Stimulated activated CD4-positive, alpha-beta T cell treated with anti-CD3 and anti-CD28 coated beads, TNF-alpha, amount 100 ng/mL, for 1 hour (primary cell): ENCODE measurements at places on chromosomes 2 and 18.

GRCh38 chr2:64401529-64401880 lies 52.5 kb upstream of the LGALSL start:
- no peak for DNase-seq

DNA sequence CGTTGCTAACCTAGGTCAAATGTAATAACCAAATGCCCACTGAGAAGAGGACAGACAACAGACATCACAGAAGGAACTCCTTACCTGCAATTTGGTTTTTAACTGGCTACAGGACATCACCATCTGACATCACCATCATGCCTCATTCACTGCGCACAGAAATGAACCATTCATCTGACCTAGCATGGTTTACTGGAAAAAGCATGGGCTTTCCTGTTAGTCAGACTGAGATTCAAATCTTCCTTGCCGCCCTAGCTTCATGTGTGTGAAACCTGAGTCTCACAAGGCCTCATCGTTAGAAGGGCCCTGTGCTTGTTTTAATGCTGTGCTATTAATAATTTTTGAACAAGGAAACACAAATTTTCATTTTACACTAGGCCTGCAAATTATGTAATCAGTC lies 1.1 kb upstream of the HIBCH start:
- DNase-seq = no peak

DNA sequence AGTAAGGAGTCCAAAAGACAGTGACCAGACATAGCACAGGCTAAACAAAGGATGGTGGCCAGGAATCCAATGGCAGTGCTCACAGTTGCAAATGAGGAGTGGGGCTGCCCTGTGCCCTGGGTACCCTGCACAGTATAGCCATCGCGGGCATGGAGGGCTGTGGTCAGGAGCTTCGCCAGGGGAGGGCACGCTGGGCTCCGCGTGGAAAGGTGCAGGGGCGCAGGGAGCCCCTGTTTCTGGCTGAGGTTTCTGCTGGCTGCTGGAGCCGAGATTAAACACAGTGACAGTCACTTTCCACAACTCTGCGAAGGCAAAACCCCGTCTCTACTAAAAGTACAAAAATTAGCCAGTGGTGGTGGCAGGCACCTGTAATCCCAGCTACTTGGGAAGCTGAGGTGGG lies 194.7 kb downstream of the GALR1 start:
- no peak for DNase-seq

- DNase-seq = no peak
Measured at GRCh38 chr2:205465791-205466190, 216.5 kb upstream of the NRP2 start.

GRCh38 chr18:36567800-36568199 lies 261.0 kb downstream of the TPGS2 start:
- no peak for DNase-seq

DNA sequence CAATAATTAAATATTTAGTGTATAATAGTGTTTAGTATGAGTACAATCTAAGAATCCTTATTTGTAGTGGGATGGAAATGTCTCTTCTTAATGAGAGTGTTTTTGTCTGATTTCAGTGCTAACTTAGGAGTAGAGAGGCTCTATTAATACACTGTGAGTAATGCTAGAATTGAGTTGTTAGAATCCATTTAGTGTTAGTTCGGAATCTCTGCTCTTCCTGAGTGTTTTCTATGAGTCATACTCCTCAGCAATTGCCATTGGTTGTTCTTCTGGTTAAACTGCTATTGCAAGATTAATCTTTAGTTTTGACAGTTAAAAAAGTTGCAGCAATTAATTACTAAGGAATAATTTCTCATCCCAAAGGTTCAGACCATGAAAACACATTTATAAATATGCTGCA lies 828.6 kb upstream of the POU3F3 start:
- DNase-seq = no peak

DNA sequence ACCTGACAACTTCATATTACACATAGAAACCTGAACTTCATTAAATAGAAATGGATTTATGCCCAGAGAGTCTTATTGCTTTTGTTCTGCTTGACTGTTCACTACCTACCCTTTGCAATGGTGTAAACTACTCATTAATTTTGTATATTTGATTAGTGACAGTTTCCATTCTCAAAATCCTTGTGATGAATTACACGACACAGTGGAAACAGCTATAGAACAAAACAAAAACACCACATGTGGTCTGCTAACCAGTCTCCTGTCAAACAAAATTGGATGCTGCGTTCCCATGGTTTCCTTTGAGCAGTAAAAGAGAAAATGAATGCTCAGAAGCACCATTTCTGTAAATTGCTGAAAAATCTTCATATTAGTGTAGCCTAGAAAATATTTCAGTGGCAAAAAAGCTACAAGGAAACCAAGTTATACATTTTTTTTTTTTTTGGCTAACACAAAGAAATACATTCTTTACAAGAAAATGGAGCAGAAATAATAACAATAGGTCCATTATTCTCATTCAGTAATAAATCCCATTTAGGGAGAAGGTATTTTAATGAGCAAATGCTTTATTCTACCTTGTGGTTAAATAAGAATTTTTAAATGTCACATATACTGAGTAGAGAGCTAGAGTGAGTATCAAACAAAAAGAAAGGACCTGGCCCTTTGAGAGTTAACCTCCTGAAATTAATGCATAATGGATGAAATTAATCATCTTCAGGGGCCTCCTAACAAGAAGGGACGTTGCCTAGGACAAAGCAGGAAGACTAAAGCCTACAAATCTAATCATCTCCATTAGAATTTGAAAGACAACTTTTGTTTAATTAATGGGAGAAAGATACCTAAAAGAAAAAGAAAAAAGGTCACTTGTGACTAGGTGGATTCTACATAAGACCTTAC lies 355.1 kb upstream of the ZC3H15 start:
- DNase-seq = no peak

DNA sequence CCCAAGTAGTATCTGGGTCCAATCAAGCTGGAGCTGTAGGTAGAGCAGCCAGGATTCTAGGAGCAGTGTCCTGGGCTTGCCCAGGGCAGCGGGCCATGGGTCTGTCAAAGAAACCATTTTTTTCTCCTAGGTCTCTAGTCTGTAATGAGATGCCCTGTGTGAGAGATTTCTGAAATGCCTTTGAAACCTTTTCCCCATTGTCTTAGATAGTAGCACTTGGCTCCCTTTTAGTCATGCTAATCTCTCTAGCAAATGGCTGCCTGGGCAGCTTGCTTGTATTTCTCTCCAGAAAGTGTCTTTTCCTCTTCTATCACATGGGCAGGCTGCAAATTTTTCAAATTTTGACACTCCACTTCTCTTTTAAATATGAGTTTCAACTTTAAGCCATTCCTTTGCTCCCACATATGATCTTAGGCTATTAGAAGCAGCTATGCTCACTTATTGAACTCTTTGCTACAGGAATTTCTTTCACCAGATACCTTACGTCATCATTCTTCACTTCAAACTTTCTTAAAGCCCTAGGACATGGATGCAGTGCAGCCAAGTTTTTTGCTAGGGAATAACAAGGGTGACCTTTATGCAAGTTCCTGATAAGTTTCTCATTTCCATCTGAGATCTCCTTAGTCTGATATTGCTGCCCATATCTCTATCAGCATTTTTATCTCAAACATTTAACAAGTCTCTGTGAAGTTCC lies 890.2 kb upstream of the VRK2 start:
- no peak for DNase-seq

- DNase-seq = no peak
Measured at GRCh38 chr2:172710584-172711047, 25.0 kb upstream of the RAPGEF4 start.

- no peak for DNase-seq
Measured at GRCh38 chr18:26654616-26655524, 106.5 kb upstream of the KCTD1 start.

- DNase-seq = no peak
Measured at GRCh38 chr18:70576276-70577022, 287.6 kb downstream of the SOCS6 start.

DNA sequence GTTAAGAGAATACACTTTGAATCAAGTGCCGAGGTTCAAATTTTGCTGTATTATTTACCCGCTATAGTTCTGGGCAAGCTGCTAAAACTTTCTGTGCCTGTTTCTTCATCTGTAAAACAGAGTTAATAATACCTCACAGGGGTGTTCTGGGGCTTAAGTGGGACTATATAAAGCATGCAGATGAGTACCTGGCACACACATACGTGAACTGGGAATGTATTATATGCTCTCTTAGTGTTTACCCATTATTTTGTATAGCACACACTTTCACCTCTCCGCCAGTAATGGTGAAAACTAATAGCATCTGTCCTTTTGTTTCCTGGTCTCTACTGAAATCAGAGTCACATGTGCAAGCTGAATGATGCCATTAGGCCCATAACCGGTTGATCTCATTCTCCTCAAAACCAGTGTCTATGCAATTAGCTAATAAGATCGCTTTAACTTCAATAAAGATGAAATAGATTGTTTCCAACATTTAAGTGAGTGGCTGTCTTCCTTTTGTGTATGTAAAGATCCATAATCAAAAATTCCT lies 3.8 kb upstream of the CDKL4 start:
- no peak for DNase-seq

DNA sequence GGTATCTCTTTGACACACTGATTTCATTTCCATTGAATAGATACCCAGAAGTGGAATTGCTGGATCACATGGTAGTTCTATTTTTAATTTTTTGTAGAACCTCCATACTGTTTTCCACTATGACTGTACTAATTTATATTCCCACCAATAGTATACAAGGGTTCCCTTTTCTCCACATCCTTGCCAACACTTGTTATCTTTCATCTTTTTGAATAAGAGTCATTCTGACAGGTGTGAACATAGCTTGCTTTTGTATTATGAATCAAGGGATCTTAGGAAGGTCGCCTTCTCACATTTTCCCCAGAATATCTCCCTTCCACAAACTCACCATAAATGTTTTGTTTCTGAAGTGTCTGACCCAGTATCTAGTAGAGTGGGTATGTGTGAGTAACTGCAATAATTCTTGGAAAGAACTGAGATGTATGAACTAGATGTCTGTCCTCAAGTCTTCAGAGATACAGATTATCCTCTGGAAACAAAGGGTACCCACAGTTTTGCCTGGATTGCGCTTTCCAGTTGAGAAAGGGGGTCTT lies 17.1 kb upstream of the SP3 start:
- DNase-seq = no peak

DNA sequence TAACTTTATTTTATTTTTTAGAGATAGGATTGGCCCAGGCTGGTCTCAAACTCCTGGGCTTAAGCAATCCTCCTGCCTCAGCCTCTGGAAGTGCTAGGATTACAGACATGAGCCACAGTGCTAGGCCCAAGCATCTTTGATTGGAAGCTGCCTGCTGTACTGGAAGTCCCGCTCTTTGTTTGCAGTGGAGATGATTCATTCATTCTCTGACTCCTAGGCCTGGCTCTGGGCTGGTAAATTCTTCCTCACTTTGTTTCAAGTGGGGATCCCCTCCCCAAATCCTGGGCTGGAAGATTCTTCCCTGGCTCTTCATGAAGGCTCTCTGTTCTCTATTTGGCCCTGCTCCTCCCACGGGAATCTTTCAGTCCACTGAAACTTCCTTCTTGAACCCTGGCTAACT lies 81.9 kb downstream of the NEURL3 start:
- DNase-seq = no peak

DNA sequence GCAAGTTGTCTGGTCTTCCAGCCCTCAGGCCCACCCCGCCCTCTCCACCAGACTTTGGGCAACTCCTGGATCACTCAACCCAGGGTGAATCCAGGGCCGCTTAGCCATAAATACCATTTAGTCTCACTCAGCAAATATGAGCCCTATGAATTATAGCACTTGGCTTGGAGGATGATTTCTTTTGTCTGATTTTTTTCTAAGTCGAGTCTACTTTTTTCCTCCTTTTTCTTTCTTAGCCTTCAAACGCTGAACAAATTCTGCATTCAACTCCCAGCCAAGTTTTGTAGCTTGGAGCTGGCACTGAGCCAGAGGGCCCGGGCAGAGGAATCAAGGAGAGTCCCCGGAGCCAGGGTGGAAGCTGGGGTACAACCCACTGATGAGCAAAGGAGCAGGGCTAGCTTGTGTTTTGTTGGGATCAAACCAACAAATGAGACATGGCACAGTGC lies 48.7 kb downstream of the SERTAD2 start:
- DNase-seq = no peak

DNA sequence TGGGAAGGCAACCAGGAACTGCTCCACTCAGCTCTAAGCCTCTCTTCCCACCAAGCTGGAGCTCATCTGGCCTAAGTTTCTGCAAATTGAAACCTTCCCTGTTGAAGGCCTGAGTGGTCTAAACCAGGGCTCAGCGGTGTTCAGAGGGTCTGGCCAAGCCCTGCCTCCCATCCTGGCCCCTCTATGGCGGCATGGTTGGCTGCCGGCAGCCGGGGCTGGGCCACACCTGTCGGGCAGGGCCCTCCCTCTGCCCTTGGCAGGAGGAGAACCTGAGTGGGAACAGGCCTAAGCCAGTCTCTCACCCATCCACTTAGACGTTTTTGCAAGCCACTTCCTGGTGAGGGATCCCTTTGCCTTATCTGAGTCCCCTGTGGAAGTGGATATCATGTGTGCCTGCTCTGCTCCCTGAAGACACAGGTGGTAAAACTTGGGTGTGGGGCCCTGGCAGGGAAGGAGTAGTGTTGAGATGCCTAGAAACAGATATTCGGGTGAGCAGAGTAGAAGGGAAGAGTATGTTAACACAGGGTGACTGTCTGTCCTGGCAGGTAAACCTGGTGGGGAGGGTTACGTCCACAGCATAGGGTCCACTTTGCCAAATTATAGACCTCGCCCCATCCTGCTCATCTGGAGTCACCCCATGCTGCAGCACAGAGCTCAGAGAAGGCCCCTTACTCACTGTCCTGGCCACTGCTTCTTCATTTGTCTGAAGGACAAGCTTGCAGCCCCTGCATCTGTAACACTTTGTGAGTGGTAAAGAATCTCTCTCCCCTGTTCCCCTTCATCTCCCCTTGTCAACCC lies 63.0 kb upstream of the SIX2 start:
- DNase-seq = no peak

DNA sequence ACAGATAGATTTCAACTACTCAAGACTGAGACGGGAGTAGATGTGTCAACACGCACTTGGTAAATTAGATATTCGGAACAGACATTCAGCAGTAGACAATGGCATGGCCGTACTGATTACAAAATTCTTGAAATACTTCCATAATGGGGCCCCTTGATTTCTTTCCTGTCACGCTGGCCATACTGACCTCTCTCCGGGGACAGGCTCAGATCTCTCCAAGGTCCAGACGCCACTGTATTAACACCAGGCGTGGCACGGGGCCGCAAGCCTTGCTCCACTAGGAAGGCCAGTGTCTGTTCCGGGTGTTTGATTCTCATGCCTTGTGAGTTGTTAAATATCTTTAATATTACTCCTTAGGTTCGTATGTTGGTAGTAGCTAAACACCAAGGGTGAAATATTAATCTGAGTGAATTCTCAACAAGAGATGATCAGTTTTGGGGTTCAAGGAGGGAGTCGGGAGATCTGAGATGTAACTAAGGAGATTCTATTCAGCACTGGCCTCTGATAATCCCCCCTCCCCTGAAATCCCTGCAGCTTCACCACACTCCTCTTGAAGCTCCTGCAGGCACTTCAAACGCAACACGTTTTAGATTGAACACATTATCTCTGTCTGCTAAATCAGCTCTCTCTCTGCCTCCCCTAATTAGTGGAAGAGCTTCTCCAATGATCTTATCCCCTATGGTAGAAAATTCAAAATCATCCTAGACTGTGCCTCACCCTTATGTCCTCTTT lies 2.2 kb upstream of the EHD3 start:
- DNase-seq = no peak

- no peak for DNase-seq
Measured at GRCh38 chr2:54669677-54670484, 53.6 kb upstream of the EML6 start.

GRCh38 chr2:62589691-62590356 lies 83.8 kb upstream of the TMEM17 start:
- no peak for DNase-seq
